ENCODE measurements at places on chromosomes 7 and 10.

DNA sequence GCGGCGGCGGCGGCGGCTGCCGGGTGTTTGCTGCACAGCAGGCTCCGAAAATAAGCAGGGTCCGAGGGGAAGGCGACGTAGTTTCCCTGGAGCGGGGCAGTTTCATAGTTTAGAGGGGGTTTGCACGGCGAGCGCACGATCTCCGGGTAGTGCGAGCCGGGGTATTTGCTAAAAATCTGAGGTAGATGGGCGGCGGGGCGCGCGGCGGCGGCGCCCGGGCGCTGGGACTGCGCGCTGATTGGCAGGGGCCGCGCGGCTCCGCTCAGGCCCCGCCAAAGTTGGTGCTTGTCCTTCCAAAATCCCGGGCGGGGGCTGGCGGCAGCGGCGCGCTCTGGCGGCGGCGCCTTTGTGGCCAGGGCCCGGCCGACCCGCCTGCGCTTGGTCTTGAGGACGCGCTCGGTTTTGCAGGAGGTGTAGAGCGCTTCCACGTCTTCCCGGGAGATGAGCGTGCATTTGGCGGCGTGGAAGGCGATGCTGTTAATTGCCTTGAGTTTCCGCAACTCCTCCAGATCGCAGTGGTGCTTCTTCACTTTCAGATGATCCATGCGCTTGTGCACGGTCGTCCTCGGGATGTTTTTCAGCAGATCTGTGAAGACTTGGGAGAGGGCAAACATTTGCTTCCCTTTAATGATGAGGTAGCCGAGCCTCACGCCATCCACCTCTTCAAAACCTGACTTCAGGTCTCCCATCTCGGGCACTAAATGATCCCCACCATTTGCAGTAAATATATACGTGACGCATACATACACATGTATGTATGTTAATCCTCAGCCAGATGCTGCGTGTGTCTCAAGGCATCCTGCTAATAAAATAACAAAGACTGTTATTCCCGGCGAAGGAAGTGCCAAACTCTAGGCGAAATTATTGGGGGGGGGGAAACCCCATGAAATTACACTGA is 8.1 kb downstream of the SKIDA1 start:
- peak; percentile 68 for DNase-seq

- no peak for DNase-seq
These were observed 84.1 kb upstream of the ZNF800 start for GRCh38 chr7:127476618-127477017.

GRCh38 chr10:71665456-71665855 is 54.1 kb downstream of the C10orf105 start:
- no peak for DNase-seq

- no peak for DNase-seq
These were observed 110.8 kb downstream of the JAZF1 start for GRCh38 chr7:28069807-28070206.

DNA sequence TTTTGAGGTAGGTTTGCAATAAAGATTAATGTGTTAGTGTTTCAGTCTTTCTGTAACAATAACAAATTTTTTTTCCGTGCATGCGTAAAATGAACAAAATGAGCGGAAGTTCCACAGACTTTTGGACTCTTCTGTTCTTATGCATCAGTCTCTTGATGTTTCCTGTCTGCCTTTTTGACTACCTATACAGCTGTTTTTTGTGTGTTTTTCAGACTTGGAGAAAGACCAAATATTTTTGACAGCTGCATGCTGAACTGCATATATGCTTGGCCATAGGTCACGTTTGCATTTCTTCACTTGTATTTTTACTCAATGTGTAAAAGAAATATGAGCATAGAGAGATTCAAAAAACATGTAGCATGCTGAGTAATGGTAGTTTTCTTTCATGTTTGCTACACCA is 119.3 kb downstream of the BBS9 start:
- no peak for DNase-seq

Data from MM.1S (cell line).